Heart left ventricle (tissue), 16 donors: ENCODE measurements at places on chromosomes 6 and 20.

- DNase-seq, result peak; percentile 79
These were observed 1.0 kb downstream of the LRP11 start for GRCh38 chr6:149862922-149863697.

GRCh38 chr6:4270776-4271175, 135.4 kb upstream of the ECI2 start:
- DNase-seq, result no peak

DNA sequence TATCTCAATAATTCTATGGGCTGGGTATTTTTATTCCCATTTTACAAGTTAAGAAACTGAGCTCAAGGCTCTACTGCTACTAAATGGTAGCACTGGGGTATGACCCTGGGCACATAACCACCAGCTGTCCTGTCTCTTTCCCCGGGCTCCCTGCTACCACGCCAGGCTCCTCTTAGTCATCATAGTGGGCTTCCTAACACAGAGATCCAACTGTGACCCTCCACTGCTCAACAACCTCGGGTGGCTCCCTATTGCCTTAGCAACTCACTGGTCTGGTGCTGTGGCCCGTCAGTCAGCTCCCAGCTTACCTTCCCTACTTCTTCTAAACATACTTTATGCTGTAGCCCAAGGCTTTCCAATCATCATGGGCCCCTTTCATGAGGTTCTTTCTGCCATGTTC, 4.5 kb downstream of the KIAA1755 start:
- no peak for DNase-seq

- peak; percentile 17 for DNase-seq
These were observed 70.8 kb downstream of the PYGB start for GRCh38 chr20:25318471-25319240.

DNA sequence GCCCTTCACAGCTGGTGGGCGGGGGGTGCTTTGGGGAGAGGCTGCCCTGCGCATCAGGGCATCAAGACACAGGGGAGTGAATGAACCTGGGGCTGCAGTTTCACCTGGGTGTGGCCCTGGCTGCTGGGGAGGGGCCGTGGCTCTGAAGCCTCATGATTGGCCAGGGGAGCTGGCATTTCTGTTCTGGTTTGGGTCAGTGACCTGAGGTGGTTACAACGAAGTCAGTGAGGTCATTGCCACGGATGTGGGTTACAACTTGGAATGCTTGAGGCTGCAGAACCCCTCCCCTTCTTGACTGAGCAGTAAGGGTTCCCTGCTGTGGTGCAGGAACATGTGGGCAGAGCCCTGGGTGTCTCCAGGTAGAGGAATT, 3.0 kb downstream of the TCEA2 start:
- no peak for DNase-seq

DNA sequence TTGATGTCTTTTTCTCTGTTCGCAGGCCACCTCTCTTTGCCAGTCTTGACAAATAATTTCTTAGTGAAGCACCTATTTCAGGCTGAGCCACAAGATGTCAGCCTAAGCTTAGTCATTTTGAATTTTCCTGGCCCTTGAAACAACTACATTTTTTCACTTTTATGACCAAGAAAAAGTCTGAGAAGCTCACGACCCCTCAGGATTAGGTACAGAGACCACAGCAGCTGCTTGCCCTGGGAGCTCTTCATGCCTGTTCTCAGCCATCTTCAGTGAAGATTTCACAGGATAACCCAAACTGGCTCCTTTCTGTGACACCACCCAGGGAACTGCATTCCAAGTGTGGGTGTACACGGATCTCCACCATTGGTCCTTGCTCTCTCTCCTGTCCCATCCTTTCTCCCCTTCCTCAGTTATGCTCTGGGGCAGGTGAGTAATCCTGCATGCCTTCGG, 38.4 kb upstream of the SPTLC3 start:
- DNase-seq, result no peak

DNA sequence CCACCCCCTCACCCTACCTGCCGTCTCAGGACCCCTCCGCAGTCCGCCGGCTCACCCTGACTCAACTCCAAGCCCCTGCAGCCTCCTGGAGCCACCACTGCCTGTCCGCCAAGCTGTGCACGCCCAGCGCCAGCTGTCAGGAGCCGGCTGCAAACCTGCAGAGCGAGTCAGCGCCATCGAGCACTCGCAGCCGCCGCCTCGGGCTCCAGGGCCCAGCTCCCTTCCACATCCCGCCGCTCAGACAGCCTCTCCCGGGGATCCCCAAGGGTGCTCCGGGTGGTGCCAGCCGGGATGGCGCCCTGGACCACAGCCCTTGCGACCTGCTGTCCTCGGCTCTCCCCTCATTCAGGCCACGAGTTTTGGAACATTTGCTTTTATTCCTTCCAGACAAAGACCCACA, 4.3 kb downstream of the TNNC2 start:
- no peak for DNase-seq
